ENCODE measurements at places on chromosomes 5 and 9. TPM values are rescaled to one million over a fixed set of nuclear protein-coding genes. Genes with fewer than 3 reads are reported as not detected.

GRCh38 chr9:27659001-27659400, 85.7 kb upstream of the C9orf72 start:
- DNase-seq = no peak

DNA sequence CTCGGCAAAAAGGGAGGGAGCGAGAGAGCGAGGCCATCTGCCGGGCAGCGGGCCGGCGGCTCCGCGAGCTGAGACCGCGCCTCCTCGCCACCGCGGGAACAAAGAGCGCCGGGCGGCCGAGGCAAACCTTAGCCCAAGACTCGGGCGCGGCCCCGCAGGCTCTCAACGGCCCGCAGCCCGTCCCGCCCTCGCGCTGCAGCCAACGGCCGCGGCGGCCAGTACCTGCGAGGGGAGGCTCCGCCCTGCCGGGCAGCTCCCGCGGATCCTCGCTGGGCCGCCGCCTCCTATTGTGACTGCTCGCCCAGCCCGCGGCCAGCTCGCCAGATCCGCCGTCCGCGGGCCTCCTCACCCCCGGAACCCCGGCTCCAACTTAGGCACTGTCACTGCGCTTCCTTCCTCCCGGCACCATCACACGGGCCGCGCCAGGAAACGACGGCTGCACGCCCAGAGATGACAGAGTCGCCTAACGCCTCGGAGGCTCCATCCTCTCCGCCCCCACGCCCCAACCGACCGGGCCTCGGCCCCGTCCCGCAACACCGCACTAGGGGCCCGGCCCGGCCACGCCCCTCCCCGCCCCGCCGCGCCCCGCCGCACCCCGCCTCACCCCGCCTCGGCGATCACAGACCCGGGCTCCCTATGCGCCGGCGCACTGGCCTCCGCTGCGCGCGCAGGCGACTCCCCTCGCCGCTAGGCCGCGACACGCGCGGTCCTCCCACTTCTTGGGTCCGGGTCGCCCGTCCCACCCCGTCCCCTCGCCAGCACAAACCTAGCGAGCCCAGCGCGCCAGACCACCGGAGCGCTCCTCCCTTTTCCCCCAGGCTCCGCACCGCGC, 479 bp upstream of the RNF38 start:
- DNase-seq = peak; percentile 88

DNA sequence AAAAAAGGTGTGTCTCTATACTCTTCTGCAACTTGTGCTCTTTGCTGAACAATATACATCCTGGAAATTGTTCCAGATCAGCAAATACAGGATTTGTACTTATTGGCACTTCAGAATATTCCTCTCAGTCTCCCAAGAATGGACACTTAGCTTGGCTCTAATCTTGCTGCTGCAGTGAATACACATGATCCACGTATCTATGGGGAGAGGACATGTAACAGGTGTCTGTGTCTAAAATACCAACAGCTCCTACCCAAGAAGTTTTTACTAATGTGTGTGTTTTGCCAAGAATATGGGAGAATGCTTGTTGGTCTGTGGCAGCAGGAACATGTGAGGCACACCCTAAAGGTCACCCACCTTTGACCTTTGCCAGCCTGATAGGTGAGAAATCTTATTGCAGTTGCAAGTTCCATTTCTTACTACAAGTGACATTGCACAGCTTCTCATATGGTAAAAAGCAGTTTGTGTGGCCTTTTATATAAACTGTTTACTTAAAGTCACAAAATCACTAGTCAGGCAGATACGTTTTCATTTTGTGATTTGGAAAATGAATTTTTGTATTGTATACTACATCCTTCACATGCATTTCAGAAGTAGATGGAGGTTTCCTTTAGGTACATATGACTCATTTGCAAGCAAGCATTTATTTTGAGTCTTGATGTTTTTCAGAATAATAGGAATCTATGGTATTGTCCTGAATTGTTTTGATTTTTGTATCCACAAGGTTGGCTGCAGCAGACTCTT, 35.8 kb downstream of the PHF2 start:
- DNase-seq = no peak

DNA sequence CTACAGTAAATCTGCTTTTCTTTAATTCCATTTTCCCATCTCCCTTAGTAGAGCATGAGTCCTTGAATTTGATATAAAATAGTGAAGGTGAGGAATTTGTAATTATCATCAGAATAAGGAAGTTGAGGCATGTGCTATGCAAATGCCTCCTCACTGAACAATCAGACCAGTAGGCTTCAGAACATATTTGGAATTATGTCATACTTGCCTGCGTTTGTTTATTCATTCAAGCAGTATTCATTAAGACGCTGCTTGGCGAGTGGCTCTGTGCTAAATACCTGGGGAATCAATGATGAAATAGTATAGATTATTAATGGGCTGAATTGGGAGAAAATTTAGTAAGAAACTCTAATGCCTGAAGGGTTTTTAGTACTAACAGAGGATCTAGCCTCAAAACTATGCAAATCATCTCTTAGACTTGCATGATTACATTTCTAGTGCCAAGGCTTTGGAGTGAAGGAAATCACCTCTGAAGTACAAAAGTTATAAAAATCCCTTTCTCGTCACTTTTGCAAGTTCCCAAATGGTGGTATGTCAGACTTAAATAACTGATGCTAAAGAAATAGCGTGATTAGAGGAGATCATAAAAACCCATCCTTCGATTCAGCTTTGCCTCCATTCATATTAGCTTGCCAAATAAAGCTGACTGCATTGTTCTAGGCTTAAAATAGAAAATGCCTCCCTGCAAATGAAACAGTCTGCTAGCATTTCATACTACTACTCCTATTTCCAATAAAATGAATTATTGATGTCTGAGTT, 141.7 kb downstream of the PCSK5 start:
- no peak for DNase-seq

- DNase-seq = no peak
Observed at GRCh38 chr5:57007344-57007743, 55.4 kb upstream of the MIER3 start.

- no peak for DNase-seq
Observed at GRCh38 chr5:114859438-114859735, 310.3 kb downstream of the TRIM36 start.

DNA sequence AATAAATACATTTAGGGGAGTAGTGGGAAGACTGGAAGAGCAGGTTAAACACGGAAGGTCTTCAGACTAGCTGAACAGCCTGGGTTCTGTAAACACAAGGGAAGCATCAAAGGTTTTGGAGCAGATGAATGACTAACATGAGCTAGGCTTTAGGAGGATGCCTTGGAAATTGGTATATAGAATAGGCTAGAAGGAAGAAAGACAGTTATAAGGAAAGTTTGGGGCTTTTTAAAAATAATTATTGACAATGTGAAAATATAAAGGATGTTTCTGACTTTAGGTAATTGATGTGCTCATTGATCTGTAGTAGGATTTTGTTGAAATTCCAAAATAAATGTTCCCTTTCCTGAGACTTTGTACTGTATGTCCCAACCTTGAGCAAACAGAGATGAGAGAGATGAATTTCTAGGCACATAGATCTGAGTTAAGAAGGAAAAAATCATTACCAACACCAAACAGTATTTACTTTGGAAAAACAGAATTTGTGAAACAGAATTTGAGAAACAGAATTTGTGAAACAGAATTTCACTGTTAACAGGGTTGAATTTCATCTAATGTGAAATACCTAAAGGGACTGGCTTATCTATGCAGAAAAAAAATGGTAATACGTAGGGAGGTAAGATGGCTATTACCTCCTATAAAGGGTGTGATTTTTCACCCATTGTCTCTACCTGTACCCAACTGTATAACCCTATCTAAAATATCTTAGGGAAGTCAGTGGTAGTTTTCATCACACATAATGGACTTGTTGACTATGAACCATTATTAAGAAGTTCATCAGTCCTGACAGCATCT, 28.8 kb downstream of the SKP2 start:
- DNase-seq = no peak

GRCh38 chr5:17255471-17256021, 38.1 kb downstream of the BASP1 start:
- DNase-seq = no peak

- DNase-seq = no peak
Observed at GRCh38 chr9:94918038-94918753, 191.7 kb downstream of the AOPEP start.

GRCh38 chr5:113806904-113807303, 293.4 kb downstream of the YTHDC2 start:
- no peak for DNase-seq

DNA sequence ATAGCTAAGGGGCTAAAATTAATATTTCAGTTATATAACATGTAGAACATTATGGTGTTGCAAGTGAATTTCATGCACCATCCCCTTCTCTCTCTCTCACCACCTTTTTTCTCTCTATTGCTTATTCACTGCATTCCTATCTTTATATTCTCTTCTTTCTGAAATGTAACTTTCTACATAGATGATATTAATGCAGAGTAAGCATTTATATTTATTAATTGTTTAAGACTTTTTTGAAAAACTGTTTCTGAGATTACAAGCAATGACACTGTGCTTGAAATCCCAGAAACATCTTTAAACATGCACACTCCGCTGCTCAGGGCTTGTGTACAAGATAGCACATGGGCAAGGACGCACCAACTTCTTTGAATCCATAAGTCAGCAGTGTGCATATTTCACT, 567.7 kb upstream of the SGCD start:
- no peak for DNase-seq

DNA sequence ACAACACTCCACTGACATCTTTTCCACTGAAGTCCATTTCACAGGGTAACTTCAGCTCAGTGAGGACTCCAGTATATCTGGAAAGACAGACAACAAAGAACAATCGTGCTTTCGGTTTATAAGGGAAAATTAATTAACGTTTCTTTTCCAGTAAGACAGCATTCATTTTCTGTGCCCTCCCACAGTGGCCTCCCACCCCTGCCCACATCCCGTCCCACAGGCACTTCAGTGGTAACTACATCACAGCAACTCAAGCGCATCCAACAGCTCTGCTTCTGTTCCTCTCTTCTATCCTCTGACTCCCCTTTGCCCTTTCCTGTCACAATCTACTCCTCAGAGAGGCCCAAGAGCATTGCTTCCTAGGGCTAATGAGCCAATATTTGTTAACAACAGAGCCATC, 40.3 kb downstream of the GLDC start:
- no peak for DNase-seq

- DNase-seq = no peak
Observed at GRCh38 chr5:172405226-172406107, 48.9 kb downstream of the SH3PXD2B start.

DNA sequence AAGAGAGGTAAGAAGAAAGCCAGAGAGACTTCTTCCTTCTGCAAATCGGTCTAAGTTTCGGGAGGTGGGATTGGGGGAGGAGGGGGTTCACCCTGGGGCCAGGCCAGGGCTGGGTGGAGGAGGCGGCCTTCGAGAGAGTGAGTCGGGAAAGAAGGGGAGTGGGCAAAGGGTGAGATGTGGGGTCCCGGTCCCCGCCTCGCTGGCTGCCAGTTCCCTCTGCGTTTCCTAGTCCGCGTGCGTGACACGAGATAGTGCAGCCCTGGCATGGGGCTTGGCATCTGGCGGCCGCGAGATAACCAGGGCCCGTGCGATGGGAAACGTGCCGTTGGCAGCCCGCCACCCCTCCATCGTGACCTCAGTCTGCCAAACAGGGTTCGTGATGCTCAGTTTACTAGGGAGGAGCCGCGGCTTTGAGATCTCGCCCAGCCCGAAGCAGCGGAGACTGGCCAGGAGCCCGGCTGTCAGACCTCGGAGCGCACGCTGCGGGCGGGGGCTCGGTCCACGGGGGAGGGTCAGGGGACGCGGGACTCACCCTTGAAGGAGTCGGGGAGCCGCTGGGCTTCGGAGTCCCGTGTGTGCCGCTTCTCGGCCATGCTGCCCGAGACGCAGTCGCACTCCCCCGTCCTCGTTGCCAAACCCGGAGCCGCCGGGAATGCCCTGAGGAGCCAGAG, at the start of gene STOM:
Gene STOM (minus strand): TSS at position 656 of the 671 bp plus-strand sequence. CDS start 63 bp downstream, at position 593.
- peak; percentile 73 for DNase-seq

DNA sequence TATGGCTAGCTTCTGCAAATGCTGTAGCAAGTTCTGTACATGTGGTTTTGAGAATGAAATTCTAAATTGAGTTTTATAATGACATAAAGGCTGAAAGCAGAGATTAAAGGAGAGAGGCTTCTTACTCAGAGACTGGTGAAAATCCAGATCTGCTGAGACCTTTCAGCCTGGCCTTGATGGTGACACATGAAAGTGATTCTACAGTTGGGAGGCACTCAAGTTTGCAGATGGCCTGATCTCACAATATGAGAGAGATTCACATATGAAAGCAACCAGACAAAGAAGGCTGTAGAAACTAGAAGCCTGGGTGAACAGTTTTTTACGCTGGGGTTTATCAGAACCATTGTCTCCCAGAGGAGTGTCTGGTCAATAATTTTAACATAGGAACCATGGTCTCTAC, 49.0 kb downstream of the RAB3C start:
- no peak for DNase-seq

DNA sequence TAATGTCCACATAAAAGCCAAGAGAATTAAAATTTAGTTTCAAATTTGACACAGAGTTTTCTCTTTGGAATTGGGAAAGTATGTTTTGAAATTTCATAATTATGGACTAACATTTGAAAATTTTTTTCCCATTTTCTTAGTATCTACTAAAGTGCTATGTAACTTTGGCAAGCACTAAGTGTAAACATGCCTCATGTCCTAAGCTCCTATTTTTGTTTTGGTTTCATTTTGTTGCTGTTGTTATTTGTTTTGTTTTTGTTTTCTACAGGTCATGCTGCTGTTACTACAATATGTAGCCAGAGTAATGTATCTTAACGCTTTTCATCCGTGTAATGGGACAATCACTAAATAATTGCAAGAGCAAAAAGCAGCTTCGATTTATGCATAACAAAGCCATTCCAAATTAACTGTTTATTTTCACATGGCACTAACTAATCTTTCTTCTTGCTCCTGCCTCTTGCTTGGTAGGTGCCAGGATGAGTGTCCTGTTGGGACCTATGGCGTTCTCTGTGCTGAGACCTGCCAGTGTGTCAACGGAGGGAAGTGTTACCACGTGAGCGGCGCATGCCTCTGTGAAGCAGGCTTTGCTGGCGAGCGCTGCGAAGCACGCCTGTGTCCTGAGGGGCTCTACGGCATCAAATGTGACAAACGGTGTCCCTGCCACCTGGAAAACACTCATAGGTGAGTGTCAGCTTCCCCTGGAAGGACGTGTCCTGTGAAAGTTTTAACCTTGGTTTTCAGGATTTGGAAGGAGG, 107.3 kb upstream of the PRRC1 start:
- DNase-seq = no peak

DNA sequence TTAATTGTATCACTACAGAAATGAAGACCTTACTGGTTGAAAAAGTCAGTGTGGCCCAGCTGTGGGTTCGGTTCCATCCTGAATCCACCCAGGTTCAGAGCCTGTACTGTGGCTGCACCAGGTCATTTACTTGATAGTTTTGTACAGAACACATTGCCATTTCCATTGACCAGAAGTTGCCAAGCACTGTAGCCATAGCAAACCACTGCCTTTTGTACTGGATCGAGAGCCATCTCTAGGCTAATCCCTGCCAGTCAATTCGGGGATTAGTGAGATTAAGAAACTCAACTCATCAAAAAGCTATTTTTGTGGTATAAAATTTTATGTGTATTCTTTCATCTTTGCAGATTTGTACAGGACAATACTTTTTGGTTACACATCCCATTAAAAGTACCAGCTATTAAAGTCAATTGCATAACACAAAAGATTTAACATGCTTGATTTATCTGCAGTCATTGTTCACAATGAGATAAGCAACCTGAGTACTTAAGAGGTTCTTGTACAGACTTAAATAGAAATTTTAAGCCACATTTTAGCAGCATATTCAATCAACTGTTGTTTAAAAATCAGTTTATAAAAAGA, 108.5 kb upstream of the OTULINL start:
- no peak for DNase-seq

The GARIN3 gene
- not detected for total RNA-seq

The RETREG1 gene
- total RNA-seq = 2.3 TPM

The ANKDD1B gene
- total RNA-seq = 0.73 TPM

The PRDM9 gene
- total RNA-seq = not detected

The SLIT3 gene
- 0.59 TPM for total RNA-seq

The TOR1A gene
- total RNA-seq = 33.9 TPM

The SMC2 gene
- 32.7 TPM for total RNA-seq

The SLC6A19 gene
- not detected for total RNA-seq
